ENCODE measurements at places on chromosomes 5 and 9.

DNA sequence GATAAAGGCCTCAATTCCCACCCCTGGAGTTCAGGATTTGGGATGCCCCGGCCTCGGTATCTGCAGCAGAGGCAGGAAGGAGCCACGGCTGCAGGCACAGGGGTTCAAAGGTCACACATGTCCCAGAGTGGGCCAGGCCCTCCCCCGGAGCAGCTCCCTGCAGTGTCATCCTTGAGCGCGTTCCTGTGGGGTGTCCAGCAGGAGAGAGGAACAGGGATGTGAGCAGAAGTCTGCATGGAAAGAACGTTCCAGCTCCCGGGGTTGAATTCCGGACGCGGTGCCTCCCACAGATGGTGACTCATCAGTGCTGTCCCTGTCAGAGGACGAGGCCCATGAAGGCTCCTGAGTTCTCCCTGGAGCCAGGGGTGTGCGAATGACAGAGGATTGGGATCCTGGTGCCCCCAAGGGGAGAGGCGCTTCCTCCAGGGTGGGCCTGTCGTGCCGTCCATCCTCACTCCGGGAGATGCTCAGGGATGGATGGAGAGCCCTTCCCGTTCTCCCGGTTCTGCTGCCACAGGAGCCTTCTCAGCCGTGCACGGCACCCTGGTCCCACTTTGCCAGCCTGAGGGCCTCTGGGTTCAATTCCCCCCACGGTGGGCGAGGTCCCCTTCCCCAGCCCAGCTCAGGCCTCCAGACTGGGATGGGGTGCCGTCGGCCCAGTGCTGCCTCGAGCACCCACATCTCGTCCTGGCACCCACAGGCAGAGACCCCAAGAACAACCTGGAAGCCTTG is 3.1 kb downstream of the LCN1 start:
- no peak for DNase-seq

DNA sequence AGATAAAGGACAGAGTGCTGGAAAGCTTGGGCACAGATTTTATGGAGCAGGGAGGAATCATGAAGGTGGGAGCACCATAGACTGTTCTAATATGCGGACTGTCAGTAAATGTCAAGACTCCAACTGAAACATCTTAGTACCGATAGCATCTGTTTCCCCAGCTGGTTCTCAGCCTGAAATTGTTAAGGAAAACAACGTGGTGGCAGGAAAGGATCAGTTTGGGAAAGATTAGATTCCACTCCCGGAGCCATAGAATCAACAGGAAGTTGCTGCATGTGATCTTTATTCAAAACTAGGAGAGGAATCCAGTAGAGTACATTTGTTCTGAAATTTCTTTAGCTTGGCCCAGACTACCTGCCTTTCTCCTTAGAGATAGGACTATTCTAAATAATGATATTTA is 559.1 kb downstream of the CSNK1G3 start:
- no peak for DNase-seq

DNA sequence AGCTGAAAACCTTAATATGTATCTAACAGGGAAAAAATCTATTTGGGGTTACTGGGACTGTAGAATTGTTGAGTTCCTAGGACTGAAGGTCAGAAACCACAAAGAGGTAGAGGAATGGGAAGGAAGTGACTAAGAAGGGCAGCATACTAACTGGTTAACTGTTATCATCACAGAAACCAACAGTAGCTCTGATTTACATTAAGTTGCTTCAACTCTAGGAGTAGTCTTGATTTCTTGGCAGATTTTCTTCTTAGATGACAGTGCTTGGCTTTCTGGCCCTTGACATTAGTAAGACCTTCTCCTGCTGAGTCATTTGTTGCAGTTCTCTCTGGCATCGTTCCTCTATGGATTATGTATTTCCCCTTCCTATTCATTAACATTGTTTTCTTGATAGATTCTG is 116.1 kb upstream of the RASA1 start:
- no peak for DNase-seq

DNA sequence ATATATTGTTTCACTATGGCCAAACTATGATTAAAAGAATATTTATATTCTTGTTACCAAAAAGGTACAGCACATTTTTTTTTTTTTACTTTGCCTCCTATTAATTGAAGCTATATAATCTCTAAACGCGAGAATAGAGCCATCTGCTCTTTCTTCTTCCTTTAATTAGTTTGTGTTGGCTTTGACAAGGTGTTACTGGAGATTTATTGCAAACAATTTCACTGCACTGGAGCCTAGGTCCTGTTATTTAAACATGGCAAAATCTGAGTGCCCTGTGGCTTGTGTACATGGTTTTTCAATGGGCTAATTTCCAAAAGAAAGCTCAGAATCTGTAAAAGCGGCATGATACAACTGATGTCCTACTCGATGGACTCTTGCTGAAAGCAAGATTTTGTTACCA is 40.8 kb upstream of the GABRG2 start:
- no peak for DNase-seq

DNA sequence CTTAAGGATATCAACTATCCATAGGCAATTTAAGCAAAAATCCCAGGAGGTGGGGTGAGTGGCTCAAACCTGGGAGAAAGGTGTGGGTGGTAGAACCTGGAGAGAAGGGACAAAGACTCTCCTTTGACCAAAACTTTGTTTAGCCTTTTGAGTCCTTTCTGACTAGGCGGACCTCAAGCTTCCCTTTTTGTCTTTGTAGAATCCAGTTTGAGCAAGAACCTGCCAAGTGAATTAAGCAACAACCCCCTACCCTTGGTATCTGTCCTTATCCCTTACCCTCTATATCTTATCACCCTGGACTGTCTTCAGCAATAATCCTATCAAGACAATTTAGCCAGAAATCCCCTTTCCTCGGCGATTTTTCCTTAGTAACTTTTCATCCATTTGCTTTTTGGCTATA is 53.5 kb upstream of the SLC28A3 start:
- no peak for DNase-seq

GRCh38 chr5:181044662-181045305 is 4.7 kb downstream of the BTNL9 start:
- no peak for DNase-seq

- no peak for DNase-seq
These were observed 43.6 kb downstream of the GNAQ start for GRCh38 chr9:77987880-77988525.

DNA sequence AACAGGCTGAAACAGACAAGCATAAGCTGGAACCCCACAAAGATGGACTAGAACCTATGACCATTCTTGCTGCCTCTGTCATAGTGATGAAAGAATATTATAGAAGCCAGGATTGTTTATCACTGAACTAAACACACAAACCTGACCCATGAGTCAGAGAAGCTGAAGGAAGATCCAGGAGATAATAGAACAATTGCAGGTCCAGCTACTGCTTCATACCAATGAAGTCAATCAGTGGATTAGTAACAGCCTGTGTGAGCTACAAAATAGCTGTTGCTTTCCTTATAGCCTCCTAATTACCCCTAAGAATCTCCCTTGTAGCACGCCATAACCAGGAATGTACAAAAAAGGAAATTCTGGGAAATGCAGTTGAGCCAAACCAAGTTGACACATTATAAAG is 459.9 kb upstream of the ZNF462 start:
- no peak for DNase-seq

DNA sequence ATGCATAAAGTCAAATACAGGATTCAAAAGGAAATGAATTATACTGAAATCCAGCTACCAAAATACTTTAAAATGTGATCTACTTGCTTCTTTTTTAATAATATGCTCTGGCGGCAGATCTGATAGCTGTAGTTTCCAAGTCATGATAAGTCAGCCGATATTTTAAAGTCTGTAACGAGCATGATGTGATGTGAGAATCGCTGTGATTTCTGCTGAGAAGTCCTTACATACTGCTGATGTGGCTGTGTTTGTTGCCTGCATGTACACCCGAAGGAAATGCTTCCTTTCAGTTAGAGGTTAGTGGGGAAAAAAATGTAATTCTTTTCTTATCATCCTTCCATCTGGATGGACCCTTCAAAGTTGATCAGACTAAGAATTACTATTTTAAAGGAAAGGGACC is 4.8 kb upstream of the SEMA4D start:
- no peak for DNase-seq

GRCh38 chr9:19171271-19171670 is 44.0 kb upstream of the PLIN2 start:
- DNase-seq, result no peak

DNA sequence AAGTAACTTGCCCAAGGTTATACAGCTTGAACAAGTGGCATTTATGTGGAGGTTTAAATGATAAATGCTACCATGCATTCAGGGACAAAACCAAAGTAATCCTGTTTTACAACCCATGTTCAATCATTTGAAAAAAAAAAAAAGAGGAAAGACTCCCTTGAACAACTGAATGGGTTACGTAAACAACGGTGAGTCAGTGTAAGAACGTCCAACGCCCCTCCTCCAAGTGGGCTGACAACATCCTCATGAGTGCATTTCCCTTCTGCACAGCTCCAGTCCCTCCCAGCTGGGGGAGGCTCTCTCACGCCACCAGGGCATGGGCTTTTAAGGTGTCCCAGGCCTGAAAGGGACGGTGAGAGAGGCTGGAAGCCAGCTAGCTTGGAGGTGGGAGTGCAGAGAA is 90.0 kb downstream of the PRRT1B start:
- DNase-seq, result peak; percentile 14

- DNase-seq, result no peak
These were observed 27.9 kb downstream of the DOCK8 start for GRCh38 chr9:242461-243080.

GRCh38 chr5:137058089-137058488 is 441.0 kb downstream of the SPOCK1 start:
- DNase-seq, result no peak

DNA sequence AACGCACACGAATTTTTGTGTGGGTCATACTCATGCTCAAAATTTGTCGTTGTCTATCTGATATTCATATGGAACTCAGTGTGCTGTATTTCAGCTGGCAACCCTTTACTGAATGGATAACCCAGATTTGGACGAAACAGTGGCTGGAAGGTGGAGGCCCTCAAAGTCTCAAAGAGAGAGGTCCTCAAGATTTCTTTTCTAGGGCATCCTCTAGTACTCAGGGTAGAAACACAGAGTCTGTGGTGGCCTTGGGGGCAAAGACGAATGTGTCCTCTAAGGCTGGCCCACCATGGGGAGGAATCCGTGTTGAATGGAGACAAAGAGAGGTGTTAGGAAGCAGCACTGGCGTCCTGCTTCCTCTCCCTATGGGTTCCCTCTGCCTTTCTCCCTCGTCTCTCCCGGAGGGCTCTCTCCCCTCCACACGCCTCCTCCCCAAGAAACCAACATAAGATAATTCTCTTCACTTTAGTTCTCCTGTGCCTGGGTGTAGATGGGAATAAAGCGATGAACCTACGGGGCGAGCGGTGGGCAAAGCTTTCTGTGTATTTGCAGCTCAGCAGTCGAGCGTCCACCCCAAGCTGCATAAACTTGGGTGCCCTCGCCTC is 333.7 kb downstream of the CWC27 start:
- DNase-seq, result no peak

- no peak for DNase-seq
These were observed 27.2 kb downstream of the DEPDC1B start for GRCh38 chr5:60672693-60673264.

DNA sequence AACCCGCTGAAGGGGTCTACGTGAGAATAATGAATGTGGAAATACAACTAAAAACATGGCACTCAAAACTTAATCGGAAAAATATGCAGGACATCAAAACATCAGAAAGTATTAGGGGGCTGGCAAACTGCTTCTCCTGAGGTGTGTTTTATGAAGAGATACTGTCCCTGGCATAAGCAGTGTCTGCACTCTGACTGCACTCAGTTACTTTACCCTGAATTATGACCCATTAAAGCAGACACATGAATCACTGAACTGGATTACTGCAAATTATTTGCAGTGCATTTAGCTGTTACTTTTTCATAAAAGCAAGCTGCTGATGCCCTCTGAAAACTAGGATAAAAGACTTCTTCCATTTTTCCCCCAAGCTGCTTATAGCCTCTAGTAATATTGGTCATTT is 164.9 kb downstream of the AP3B1 start:
- no peak for DNase-seq

- DNase-seq, result no peak
These were observed 80.6 kb downstream of the FEM1C start for GRCh38 chr5:115463983-115464382.

DNA sequence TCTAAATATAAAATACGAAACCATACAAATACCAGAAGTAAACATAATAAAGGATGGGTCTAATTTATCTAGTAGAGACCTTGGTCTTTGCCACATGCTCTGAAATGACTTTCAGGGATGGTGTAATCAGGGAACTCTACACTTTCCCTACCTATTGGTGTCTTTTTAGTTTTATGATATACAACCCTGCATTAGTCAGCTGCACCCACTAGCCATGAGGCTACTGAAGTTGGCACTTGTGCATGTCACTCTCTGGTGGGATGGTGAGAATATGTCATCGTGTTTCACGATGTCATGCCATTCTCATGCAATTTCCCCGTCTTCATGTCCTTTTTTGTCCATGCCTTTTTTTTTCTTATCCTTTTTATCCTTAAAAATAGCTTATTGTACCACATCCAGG is 234.9 kb upstream of the ACTBL2 start:
- no peak for DNase-seq

DNA sequence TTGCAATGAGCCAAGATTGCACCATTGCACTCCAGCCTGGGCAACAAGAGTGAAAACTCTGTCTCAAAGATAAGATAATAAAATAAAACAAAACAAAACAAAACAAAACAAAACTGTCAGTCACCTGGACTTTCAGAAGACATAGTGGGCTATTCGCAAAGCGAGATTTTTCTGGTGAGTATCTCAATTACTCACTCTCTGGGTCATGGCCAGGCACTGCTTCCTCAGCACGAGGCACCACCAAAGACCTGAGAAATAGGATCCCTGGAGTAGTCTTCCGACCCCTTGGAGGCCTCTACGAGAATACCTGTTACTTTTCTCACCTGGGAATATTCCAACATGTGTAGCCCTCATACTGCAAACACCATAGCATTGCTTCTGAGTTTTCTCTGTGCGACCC is 201.7 kb upstream of the ZNF618 start:
- DNase-seq, result no peak

DNA sequence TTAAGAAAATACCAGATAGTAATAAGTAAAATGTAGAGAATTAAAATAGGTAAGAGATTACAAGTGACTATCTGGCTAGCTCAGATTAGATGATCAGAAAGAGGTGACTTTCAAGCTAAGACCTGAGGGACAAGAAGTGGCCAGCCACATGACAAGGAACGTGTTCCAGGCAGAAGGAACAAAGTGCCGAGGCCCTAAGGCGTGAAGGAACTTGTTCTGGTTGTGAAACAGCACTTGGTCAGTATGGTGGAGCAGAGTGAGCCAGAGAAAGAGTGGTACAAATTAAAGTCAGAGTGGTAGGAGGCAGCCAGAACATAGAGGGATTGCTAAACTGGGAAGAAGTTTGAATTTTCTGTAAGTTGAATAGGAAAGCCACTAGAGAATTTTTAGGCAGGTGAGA is 73.6 kb downstream of the ADRB2 start:
- DNase-seq, result no peak

Measured in hippocampal formation (tissue), 2 donors.